ENCODE measurements at places on chromosomes 3 and 15.

DNA sequence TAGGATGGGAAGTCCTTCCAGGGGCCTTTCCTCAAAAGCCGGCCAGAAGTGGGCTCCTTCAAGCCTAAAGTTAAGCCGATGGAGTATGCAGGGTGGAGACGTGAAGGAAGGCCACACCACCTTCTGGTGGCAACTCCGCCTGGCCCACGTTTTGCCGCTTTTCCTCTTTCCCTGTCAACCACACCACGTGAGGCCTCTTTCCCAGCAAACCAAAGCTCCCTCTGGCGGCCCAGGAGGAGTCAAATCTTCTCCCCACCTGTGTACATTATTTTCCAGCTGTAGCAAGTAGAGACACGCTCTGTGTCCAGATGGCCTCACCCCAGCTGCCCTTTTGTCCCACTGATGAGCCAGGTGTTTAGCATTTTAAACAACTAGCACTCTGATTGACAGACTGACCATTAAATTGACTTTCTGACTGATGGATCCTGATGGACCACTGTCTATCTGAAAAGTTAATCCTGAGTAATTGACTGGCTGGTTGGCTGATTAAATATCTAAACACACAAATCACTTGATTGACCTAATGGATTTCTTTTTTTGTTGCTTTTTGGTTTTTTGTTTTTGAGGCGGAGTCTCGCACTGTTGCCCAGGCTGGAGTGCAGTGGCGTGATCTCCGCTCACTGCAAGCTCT, 59.6 kb upstream of the ZBTB38 start:
- DNase-seq, result no peak

- DNase-seq, result no peak
Observed at GRCh38 chr3:152720951-152721718, 113.8 kb upstream of the P2RY1 start.

DNA sequence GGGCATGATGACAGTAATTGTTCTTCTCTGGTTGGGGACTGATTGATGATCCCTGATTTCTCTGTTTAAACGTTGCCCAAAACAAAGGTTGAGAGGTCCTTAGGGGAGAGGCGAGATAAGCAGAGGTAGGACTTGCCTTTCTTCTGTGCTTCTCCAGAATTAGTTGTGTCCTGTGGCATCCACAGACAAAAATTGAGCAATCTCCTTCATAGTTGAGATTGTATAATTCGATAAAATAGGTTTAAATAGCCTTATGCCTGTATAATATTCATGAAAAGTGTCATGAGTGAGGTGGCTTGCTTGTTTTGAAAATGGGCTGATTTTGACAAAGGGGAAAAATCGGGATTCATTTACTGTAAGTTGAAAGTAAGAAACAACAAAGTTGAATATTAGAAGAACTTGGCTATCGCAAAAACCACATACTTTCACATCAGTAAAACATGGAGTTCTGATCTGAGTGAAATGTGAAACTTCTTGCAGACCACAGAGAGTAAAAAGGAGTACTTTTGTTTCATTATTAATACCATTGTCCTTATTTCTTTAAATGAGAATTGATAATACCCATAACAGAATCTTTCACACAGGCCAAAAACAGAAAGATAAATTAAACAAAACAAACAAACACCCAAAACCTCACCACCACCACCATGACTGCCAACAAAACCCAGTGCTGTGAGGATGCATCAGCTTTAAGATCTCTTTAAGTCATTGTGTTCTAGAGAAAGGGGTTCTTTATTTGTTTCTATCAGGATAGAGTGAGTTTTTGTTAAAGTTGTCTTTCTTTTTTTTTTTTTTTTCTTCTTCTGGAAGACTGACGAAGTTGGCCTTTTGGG, 155.7 kb downstream of the LPP start:
- no peak for DNase-seq

- no peak for DNase-seq
Observed at GRCh38 chr15:59317211-59317610, 55.5 kb downstream of the MYO1E start.

DNA sequence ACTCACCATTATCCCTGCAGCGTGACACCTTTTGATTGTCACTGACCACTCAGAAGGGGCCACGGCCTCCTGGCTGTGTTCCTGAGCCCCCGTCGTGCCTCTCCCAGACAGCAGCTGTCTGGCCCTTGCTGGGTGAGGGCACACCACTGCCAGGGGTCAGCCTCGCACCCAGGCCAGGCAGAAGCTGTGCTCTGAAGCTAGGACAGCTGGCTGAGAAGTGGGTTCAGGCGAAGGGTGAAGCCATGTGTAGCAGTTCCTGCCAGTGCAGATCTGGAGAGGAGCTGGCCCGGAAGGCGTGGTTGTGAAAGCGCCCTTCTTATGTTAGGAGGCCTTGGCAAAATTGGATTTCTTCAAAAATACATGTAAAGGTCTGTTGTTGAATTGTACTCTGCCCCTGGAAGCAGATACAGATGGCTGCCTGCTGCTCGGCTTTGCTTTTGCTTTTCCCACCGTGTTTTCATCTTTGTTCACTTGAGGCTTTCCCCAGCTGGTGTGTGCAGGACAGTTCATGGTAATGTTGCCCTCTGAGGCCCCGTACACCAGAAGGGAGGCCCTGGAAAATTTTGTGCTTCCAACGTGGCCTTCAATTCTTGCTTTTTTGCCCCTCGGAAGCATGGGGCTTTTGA, 49.1 kb downstream of the KLHL25 start:
- no peak for DNase-seq

- no peak for DNase-seq
Observed at GRCh38 chr15:24848050-24848449, 106.7 kb upstream of the SNRPN start.

GRCh38 chr3:43222590-43222989, 63.8 kb upstream of the SNRK start:
- DNase-seq, result no peak

GRCh38 chr3:4641863-4642563, 148.9 kb downstream of the ITPR1 start:
- DNase-seq, result no peak

- no peak for DNase-seq
Observed at GRCh38 chr3:88595026-88595425, 445.3 kb downstream of the C3orf38 start.

DNA sequence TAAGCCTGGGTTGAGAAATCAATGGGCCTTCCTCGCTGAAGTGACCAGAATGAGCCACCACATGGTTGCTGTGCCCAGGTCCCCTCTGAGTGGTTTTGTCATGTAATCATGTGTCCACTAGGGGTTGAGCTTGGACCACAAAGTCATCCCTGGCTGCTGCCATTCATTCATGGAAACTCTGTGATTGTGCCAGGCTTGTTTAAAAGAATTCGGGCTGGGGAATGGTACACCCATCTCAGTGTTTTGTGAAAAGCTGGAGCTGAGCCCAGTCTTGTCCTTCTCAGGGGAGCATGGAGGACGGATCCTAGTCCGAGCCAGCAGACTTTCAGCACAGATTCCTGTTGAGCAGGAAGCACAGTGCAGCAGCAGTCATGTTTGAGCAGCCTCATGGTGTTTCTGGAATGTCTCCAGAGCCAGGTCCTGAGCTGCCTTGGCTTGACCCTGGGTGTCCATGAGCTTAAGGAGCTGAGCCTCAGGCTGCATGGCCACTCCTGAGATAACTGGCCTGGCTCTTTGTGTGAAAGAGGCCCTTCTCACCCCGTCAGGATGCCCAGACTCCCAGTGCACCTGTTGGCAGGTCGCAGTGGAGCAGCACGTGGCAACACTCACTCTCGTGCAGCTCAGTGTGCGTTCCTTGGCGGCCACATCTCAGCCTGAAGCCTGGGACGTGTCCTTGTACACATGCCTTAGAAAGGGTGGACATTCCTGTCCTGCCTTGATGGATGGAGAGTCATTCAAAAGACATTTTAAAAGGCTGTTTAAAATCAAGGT, 260.3 kb upstream of the TPM1 start:
- no peak for DNase-seq

DNA sequence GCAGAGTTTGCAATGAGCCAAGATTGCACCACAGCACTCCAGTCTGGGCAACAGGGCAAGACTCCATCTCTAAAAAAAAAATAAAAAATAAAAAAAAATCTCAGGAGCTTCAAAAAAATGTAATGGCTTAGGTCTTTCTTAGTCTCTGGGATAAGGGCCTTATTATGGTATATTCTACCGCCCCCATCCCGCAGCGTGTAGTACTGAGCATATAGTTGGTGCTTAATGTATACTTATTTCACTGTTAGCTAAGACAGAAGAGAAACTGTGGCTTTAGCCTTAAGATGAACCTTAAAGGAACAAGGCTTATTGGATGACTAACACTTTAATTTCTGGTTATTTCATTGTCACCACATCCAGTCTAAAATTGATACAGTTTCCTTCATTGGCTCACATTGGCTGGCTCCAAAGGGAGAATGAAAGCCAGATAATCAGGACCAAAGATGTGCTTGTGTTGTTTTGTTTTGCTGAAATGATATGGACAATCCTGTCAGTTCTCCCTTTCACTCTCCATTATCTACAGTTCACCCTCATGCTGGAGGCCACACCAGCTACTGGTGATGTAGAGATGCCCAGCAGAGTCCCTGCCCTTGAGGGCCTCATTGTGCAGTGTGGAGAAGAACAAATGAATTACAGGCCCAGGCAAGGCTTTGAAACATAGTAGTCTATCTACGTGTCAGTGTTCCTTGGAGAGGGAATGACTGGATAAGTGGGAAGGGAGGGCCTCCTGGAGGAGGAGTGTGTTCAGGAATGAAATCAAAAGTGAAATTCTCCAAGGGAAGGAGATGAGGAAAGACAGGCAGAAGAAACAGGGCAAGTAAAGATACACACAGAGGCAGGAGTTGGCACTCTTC, 17.4 kb upstream of the RAF1 start:
- DNase-seq, result no peak

- DNase-seq, result no peak
Observed at GRCh38 chr3:129240436-129240835, 9.0 kb upstream of the COPG1 start.

DNA sequence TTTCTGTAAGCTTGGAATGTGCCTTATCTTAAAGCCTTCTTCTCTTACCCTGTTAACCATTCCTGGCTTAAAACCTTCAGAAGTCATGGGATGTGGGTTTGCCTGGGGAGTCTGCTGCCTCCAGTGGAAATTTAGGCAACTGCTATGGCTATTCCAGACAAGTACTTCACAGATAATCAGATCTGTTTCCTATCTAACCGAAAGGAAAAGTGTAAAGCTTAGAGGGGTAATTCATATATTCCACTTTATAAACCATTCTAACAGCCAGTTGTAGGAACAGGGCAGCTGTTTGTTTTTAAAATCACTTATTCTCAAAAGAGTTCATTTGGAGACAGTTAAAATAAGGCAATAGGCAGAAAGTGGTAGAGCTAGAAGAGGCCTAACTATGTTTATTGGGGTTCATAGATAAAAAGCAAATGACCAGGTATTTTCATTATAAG, 219.9 kb downstream of the TCF12 start:
- no peak for DNase-seq

GRCh38 chr15:70016511-70016994, 81.2 kb downstream of the TLE3 start:
- no peak for DNase-seq

DNA sequence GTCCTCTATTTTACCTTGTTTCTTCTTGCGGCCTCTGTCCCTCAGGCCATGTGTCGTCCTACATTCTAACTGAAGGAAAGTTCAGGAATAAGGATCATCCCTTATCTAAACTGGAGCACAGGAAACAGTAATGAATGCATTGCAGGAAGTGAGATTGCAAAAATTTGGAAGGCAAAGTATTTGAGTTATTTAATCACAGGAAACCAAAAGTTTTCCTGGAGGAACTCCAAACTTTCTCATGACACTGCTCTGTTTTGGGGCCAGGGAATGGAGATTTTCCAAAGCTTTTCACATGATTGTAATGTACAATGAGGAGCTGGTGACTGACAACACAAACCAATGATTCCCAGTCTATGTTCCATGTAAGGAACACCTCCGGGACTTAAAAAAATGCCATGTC, 57.8 kb upstream of the PLSCR4 start:
- DNase-seq, result no peak

GRCh38 chr3:188875413-188875812, 296.4 kb upstream of the TPRG1 start:
- no peak for DNase-seq

DNA sequence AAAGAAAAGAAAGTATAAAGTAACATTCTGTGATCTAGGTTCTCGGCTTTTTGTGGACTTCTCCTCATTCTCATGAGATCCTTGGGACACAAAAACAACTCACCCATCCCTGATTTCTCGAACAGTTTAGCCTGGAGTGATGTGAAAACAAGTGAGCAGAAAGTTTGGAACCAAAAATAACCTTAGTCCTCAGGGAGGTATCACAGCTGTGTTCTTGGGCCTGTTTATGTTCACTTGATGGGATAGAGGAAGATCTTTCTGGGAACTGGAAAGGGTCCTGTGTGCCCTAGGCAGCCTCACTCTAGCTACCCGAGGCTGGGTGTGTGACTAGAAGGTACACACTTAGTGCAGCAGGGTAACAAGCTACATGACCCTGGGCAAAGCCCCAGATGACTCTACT, 308.8 kb upstream of the PDZRN3 start:
- no peak for DNase-seq

DNA sequence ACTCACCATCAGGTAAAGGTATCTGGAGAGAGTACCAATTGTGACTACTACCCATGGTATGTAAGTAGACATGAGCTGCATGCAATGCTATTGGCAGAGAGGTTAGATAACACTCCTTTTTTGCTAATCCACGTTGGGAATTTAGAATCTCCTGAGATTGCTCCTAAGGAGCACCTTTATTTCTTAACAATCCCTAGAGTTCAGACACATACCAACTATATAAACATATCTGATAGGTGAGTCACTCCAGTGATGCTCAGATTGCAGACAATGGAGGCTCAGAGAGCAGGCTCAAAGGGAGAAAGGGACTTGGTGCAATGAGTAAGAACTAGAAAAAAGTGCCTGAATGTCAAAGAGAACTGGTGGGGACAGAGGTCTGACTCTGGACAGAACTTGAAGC, 47.0 kb upstream of the LRRFIP2 start:
- no peak for DNase-seq

- no peak for DNase-seq
Observed at GRCh38 chr3:47156396-47156795, 7.5 kb downstream of the SETD2 start.

- no peak for DNase-seq
Observed at GRCh38 chr3:18236726-18237125, 188.4 kb downstream of the SATB1 start.

GRCh38 chr3:112670824-112671223, 29.9 kb upstream of the CCDC80 start:
- no peak for DNase-seq
